ENCODE measurements at places on chromosomes 4 and X.
A peak's percentile ranks its signal among the peaks of the same experiment; 100 is the strongest.

DNA sequence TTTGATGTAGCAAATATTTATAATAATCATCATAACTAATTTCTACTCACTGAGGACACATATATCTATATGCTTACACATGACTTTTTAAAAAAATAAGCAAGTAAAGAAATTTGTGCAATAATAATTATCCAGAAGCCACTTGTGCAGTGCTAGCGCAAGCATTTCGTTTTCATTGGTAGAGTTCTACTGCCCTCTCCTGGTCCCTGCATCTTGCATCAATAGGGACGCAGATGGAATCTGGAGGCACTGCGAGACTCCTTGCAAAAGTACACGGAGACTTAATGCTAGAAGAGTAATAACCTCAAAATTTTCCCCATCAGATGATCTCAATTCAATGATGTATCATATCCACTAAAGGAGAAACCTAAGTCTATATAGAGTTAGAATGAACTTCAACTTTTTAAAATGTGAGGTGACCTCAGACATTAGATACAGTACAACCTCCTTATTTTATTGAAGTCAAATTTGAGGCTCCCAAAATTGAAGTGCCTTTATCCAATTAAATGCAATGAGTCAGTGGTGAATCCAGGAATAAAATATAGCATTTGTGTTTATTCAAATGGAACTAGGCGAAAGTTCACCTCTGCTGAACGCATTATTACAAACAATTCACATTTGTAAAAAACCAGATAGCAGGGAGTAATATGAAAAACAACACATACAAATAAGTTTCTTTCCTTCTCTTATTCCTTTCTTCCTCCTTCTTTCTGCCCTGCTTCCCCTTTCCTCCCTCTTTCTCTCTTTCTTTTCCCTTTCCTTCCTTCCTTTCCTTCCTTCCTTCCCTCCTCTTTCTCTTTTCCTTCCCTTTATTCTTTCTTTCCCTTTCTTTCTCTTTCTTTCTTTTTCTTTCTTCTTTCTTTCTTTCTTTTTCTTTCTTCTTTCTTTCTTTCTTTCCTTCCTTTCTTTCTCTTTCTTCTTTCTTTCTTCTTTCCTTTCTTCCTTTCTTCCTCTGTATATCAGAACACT is 450.0 kb downstream of the ANKRD50 start:
- peak; percentile 64 for DNase-seq

GRCh38 chr4:62771983-62772557 is 1571.9 kb downstream of the ADGRL3 start:
- DNase-seq = peak; percentile 5

DNA sequence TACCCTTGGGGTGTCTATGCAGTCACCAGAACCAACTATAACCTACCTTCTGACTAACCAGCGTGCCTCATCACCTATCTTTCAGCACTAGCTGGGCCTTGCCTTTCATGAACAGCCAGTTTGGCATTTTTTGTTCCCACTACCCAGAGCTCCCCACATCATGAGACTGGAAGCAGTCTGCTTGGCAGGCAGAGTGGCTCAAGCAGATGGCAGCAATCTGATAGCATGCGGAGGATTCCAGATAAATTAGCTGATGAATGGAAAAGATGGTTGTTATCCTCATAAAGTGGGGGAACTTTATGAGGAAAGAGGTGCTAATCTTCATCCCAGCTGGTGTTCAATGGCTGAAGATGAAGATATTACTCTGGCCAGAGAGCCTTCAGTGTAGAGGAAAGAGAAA is 243.2 kb upstream of the EDA2R start:
- DNase-seq = no peak

- DNase-seq = no peak
These were observed 19.4 kb upstream of the KLHL8 start for GRCh38 chr4:87239821-87240220.

DNA sequence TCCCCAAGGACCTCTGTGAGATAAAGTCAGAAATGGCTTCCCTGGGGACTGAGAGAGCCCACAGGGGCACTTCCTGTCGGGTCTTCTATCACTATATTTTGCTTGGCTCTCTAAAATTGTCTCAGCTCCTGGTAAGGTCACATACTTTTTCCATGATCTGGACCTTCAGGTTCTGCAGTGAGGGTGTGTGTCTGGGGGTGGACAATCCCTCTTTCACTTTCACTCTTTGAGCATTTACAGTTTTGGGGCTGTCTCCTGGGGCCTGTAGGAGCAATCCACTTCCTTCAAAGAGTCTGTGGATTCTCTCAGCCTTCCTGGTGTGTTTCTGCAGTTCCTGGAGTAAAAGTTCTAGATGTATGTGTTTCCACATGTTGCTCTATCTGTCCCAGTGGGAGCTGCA is 335.7 kb downstream of the FSTL5 start:
- DNase-seq = no peak

- DNase-seq = no peak
These were observed 129.1 kb downstream of the COL4A6 start for GRCh38 chrX:108309144-108309543.

DNA sequence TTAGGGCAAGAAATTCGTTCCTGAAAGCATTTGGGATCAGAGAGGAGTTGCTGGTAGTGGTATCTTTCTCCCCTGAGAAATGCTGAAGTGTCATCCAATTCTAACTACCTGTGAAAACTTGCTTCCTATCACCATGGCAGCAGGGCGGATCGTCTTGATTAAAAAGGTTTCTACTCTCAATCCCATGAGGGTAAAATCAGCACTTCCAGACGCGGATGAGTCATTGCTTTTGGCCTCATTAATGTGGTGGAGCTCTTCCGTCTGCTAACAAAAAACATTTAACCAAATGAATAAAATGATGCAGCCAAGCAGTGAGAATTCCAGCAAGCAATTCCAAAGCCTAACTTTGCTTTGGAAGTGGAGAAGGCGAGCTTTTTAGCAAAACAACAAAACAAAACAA is 325.6 kb downstream of the CAMK2D start:
- DNase-seq = no peak

DNA sequence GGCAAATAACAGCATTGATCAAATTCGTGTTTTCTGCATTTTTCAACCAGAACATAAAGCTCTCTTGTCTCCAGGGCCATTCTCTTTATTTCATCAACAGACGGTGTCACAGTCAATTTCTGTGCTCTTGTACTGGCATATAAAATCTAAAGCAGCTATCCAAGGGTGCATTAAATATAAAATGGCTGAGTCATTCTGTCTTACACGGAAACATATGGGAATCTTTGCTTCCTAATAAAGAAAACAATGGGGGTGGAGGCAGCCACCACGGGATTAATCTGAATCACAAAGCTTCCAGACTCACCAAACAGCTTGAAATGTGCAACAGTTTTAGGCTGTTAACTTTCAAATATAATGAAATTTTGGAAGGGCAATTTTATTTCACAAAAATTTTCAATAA is 132.6 kb downstream of the IL15 start:
- no peak for DNase-seq

GRCh38 chrX:5829469-5829868 is 399.2 kb downstream of the NLGN4X start:
- DNase-seq = no peak

GRCh38 chrX:137896123-137896522 is 330.2 kb downstream of the ZIC3 start:
- DNase-seq = no peak

DNA sequence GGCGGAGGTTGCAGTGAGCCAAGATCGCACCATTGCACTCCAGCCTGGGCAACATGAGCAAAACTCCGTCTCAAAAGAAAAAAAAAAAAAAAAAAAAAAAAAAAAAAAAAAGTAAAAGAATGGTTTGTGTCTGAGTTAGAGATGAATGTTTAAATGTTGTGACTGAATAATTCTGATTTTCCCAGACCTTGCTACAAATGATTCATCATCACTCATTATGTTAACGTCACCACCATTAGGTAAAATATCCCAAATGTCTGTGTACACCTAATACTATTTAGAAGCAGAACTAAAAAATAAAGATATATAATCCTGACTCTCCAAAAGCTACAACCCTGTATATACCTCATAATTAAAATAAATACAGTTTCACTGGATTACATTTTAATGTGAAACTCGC is 70.8 kb downstream of the HHIP start:
- DNase-seq = no peak

DNA sequence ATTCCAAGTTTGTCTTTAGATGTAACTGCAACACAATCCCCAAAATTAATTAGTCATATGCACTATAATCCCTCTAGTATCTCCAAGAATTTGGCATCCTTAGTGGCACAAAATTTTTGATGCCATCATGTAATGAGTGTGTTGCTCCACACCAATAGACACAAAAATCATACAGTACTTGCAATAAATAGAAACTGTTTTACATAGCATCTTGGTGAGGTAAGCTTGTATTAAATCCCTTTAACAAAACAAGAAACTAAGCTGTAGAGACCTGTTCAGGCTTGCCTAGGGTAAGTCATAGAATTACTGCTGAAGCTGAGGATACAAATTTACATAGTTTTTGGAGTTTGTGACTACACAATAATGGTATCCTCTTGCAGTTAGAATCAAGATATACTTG is 64.5 kb upstream of the PRSS12 start:
- DNase-seq = no peak

DNA sequence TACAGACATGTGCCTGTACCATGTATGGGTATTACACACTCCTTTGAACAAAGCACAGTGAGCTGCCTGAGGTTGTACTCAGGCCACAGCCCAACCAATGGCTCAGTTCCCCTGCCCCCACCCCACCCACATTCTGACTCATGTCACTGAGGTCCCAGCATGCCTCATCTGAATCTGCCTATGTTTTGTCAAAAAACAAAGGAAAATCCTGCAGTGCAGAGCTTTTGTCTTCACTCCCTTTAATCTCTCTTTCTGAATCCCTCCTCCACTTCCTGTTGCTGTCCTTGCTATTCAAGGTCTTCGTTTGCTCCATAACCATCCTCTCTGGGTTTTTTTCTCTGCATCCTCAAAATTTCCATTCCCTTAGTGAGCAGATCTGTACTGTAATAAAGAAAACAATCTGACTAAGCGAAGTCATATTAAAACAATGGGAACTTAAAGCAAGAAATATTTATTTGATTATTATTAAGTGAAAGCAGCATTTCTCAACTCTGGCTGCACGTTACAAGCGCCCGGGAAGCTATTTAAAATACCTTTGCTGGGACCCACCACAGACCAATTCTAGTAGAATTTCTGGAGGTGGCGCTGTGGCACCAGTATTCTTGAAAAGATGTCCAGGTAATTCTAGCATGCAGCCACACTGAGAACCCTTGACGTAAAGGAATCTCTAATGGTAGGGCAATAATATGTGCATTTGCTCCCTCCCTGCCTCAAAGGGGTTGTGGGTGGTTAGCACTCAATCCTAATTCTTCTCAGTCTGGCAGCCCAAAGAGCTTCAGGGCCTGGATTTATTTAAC is 8.7 kb downstream of the GUCY2F start:
- DNase-seq = no peak

DNA sequence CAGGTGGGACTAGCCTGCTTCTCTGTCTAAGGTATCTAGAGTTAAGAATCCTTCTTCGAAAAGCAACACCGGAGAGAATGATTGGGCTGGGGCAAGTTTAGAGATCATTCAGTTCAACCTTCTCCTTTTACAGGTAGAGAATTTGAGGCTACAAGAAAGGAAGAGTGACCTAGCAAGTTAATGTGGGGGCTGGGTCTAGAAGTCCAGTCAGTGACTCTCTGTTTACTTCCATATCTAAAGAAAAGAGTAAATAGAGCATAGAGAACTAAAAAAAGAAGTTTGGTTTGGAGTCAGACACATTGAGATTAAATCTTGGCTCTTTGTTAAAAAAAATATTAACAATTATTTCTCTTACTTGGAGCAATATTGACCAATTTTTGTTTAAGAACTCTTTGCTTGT is 64.1 kb upstream of the NPNT start:
- DNase-seq = no peak

DNA sequence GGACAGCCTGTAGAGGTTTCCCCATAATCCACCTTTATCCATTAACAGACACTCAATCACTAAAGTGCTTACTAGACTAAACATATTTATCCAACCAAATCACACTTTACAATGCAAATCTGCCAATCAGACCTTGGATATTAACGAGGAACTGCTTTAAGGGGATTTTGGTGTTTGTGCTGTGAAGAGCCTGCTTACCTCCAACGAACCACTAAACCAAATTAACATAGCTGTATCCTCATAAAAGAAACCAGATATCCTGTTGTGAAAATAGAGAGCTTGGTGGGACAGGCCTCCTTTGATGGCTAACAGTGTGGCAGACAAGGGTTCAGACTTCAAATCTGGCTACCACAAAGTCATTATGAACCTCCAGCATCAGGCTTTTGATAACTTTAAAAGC is 252.6 kb upstream of the HAND2 start:
- no peak for DNase-seq

DNA sequence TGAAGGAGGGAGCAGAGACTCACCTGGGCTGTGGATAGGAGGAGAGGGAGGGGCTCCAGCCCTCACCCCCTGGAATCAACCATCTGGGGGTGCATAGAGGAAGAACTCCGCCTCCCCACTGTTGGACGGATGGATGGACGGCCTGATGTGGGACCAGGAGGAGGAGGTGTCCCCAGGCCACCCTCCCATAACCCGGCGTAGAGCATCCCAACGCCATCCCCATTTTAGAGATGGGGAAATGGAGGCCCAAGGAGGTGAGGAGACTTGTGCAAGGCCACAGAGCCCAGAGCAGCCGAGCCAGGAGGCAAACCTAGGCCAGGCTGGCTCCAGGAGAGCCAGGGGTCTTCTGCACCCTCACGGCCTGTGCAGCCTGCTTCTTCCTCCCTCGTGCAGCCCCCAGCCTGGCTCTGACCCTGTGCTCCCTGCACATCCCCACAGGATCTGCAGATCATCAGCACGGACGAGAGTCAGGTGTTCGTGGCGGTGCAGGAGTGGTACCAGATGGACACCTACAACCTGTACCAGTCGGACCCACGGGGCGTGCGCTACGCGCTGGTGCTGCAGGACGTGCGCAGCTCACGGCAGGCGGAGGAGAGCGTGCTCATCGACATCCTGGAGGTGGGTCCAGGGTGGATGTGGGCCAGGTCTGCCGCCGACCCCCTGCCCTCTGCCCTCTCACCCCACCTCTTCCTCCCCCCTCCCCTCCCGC is 241.0 kb upstream of the PSAPL1 start:
- no peak for DNase-seq

GRCh38 chrX:132146456-132146855 is 18.6 kb upstream of the FRMD7 start:
- no peak for DNase-seq
